ENCODE measurements at places on chromosomes 1 and 21. TPM values are rescaled to one million over a fixed set of nuclear protein-coding genes. Genes with fewer than 3 reads are reported as not detected.

Gene MCOLN2
- 10.1 TPM for total RNA-seq

Gene B3GALT2
- total RNA-seq: 6.8 TPM

Gene RIMS3
- total RNA-seq: 4.7 TPM

Gene BTBD8
- 5.1 TPM for total RNA-seq

Gene C1QC
- 353 TPM for total RNA-seq

Gene MTF2
- 26.3 TPM for total RNA-seq

Gene IFNLR1
- 11.1 TPM for total RNA-seq

Gene LPAR3
- total RNA-seq: 3.6 TPM

Gene ELOA
- total RNA-seq: 66.2 TPM

Gene NBL1
- 218 TPM for total RNA-seq

All from upper lobe of right lung (tissue), 1 donor.